Motor neuron (in vitro differentiated cells): ENCODE measurements at places on chromosomes 12 and 14.
A peak's percentile ranks its signal among the peaks of the same experiment; 100 is the strongest.

- ATAC-seq: no peak
These were observed 83.4 kb downstream of the GAS2L3 start for GRCh38 chr12:100656856-100657255.

DNA sequence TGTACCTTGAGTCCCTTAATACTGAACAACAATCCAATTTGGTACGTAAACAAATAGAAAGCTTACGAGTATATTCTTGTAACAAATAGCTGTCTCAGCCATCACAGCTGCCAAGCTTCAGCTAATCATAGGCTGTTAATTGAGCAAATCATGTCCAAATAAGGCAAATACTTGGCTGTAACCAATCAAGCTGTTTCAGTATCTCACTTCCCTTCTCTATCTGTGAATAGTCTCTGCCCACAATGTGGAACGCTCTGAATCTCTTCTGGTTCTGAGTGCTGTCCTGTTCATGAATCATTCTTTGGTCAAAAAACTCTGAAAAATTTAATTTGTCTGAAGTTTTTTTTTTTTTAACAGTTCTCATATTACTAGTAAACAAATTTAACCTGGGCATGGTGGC is 5.8 kb upstream of the NEMF start:
- no peak for ATAC-seq

DNA sequence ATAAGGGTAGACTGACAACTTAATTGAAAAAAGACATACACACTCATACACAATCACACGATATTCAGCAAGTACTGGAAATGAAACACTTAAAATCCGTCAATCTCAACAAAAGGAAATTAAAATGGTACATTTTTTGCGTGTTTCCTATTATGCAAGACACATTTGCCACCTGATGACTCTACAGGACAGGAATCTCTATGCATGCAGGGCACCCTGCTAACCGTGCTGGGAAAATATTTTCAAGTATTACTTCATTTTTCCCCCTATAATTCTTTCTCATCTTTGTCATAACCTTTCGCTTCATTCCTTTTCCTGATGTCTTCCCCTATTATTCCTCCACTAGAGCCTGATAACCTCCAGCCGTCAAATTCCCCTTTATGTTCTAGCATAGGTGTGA is 150.2 kb downstream of the TMEM132D start:
- ATAC-seq: no peak

DNA sequence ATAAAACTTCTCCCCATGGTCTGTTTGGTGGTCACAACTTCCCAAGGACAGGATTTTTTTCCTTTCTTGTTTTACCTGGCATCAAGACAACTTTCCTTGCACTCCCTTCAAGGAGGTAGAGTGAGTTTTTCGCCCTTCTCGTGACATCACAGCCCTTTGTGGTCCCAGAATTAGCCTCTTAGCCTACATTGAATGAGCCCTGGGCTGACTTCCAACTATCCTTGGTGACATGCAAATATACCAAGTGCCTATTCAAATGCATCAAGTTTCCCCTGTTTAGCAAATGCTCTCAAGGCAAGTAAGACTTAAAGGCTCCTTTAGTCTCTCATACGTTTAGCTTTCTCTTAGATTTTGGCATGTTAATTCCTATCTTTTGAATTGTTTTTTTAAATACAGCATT is 36.6 kb downstream of the TC2N start:
- peak; percentile 36 for ATAC-seq

- peak; percentile 100 for ATAC-seq
These were observed 47.8 kb upstream of the KIF21A start for GRCh38 chr12:39490500-39491282.
